Mesothelial cell of epicardium (in vitro differentiated cells): ENCODE measurements at places on chromosomes 4 and X. TPM values are rescaled to one million over a fixed set of nuclear protein-coding genes. Genes with fewer than 3 reads are reported as not detected.

Gene SYP
- 0.27 to 0.33 TPM (median 0.32 TPM) in 3 replicates for total RNA-seq

Gene GYG2
- 60.8 to 68.1 TPM (median 62.8 TPM) in 3 replicates for total RNA-seq

Gene SYN1
- 3.7 to 4.4 TPM (median 4.2 TPM) in 3 replicates for total RNA-seq

Gene RAB9A
- 18.6 to 21.0 TPM (median 20.6 TPM) in 3 replicates for total RNA-seq

Gene SEPTIN11
- 83.6 to 88.5 TPM (median 84.1 TPM) in 3 replicates for total RNA-seq

Gene HSPA4L
- 4.3 to 5.2 TPM (median 4.6 TPM) in 3 replicates for total RNA-seq

Gene TLR7
- 0.04 TPM in 2 of 3 replicates, not detected in the other for total RNA-seq

Gene AMOT
- total RNA-seq = 343 to 361 TPM (median 359 TPM) in 3 replicates

Gene XKRX
- 0.90 to 1.0 TPM (median 0.96 TPM) in 3 replicates for total RNA-seq

Gene BMPR1B
- 2.4 to 3.3 TPM (median 2.6 TPM) in 3 replicates for total RNA-seq

Gene NUDT11
- total RNA-seq = 16.2 to 18.1 TPM (median 17.1 TPM) in 3 replicates

Gene DOK7
- 4.0 to 4.8 TPM (median 4.5 TPM) in 3 replicates for total RNA-seq
